ENCODE measurements at places on chromosomes 16 and 17.

GRCh38 chr17:67993153-67993997 is 2.9 kb downstream of the C17orf58 start:
- H3K4me1 ChIP-seq: no peaks in the 10 kb centered on the region
- H3K36me3 ChIP-seq: no peaks in the 10 kb centered on the region
- H3K27me3 ChIP-seq: peaks cover 21% of the 10 kb centered on the region
- peak overlapping the region; percentile 81 for H3K27ac ChIP-seq
- peak overlapping the region; percentile 89 for H3K4me3 ChIP-seq

DNA sequence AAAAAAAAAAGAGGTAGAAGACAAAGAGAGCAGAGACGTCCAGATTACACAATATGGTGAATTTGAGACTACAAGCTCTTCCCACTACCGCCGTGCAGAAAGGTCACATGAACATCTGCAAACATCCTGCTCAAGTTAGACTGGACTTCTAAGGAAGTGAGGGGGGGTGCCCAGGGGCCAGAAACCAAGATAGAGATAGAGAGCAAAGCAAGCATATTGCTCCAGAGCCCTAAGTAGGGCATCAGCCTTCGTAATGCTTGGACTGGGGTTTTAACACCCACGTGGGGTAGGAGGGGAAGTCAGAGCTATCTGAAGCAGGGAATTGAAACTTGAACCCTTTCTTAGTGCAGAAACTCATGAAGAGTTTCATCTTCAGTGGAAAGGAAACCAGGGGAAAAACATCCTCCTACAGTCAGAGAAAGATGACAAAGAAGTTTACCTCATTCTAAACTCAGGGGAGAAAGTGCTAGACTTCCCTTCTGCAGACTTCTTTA is 8.7 kb downstream of the CLEC19A start:
- DNase-seq: peak; percentile 84
- H3K27me3 ChIP-seq: no peaks in the 10 kb centered on the region
- H3K4me1 ChIP-seq: peaks cover 9% of the 10 kb centered on the region
- no peak overlapping the region for H3K4me3 ChIP-seq
- no peak overlapping the region for H3K27ac ChIP-seq

DNA sequence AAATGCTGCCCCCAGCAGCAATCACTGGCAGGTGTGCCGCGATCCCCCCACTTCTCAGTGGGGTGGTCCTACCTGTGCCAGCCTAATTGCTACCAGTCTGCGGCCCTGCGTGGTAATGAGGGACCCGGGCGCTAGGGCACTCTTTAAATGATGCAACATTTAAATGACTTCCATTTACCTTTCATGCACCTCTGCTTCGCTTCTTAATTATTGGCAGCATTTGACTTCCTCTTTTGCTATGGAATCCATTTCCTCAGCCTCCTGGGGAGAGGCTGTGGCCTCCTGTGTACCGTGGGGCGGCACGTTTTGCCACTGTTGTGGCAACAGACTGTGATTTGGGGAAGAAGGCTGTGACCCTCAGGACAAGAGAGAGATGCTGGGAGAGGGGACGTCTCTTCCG is 86.1 kb downstream of the RPA1 start:
- H3K4me3 ChIP-seq: no peak overlapping the region
- no peaks in the 10 kb centered on the region for H3K36me3 ChIP-seq
- no peaks in the 10 kb centered on the region for H3K4me1 ChIP-seq
- no peak overlapping the region for H3K27ac ChIP-seq

DNA sequence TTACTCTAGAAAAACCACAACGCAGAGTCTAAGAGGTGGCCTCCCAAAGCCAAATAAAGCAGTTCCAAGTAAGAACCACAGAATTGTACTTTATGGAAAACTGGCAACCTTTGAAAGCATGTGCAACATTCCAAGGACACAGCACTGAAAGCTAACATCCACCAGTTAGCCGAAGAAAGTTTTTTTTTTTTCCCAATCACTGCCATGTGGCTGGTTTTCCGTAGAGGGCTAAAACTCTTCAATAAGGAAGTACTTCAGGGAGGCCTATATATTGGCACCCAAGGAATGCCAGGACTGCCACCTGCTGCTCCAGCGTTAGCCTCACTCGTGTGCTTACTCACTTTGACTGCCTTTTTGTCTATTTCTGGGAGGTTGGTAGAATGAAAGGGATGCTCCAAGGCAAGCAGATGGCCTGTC is 25.2 kb downstream of the CEP95 start:
- H3K4me1 ChIP-seq: no peaks in the 10 kb centered on the region
- H3K27me3 ChIP-seq: no peaks in the 10 kb centered on the region
- H3K27ac ChIP-seq: no peak overlapping the region
- H3K4me3 ChIP-seq: no peak overlapping the region
- peaks cover 5% of the 10 kb centered on the region for H3K36me3 ChIP-seq

DNA sequence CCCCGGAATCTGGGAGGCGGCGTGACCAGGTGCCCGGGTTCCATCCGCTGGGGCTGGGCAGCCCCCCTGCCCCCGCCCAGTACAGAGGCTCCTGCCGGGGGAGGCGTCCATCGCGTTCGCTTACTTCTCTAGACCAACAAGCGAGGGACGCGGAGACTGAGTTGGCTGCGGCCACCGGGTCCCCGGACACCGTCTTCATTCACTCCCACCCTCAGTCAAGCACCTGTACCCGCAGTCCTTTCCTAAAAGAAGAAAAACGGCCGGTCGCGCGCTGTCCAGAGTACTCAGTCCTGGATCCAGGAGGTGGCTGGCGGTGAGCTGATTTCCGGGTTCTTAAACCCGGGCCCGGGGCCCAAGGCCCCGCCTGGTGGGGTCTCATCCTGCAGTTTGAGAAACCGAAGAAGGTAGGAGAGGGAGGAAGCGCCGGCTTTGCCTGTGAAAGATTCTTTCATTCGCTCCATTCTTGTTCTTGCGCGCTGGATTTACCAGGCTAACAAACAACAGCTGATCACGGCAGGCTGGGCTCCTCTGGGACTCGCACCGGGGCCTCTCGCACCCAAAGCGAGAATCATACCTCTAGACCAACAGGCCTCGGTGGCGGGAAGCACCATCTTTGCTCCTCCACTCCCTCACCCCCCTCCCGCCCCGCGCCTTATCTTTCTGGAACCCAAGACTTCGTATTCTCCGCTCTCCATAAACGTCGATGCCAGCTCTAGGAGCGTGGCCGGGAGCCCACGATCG is 17.4 kb upstream of the OR1F1 start:
- peaks cover 24% of the 10 kb centered on the region for H3K4me1 ChIP-seq
- H3K27me3 ChIP-seq: peaks cover 64% of the 10 kb centered on the region
- no peak overlapping the region for H3K4me3 ChIP-seq
- no peak overlapping the region for H3K27ac ChIP-seq
- no peaks in the 10 kb centered on the region for H3K36me3 ChIP-seq
- DNase-seq: no peak

GRCh38 chr17:66302761-66303626 is 581 bp downstream of the PRKCA start:
- no peak overlapping the region for H3K27ac ChIP-seq
- H3K36me3 ChIP-seq: no peaks in the 10 kb centered on the region
- DNase-seq: peak; percentile 50
- no peaks in the 10 kb centered on the region for H3K27me3 ChIP-seq
- 0 out of 2 replicates have a peak, but pooled peaks cover 12% of the 10 kb centered on the region for H3K4me1 ChIP-seq
- H3K4me3 ChIP-seq: peak overlapping the region; percentile 78

DNA sequence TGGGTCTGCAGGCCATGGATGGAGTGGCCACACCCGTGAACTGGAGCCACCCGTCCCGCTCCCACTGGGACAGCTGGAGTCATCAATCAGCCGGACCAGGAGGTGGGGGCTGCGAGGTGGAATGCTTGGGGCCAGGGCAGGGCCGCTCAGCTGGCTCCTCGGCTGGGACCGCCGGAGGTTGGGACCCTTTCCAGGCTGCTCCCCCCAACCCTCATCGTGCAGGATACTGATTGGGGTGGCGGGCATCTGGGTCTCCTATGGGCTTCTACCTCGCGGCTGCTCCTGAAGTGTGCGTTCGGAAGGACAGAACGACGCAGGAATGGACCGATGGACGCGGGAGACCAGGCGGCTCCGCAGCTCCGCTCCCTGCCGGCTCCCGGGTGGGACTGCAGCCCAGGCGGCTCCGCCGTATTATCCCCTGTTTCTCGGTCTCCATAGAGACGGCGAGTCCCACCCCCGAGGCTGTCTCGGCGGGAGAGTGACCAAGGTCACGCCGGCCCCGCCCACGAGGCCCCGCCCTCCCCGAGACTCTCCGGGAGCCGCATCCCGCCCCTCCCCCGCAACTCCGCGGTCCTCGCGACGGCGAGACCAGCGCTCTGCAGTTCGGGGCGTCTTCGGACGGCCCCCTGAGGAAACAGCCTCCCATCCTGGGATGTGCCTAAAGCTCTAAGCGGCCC is at the start of gene TPPP3:
TPPP3 (minus strand) TSS at position 388 of the 677 bp plus-strand sequence. CDS start 2,387 bp downstream, outside the sequence.
- H3K27me3 ChIP-seq: peaks cover 36% of the 10 kb centered on the region
- no peak within 1 kb of the TSS for H3K4me3 ChIP-seq
- H3K36me3 ChIP-seq: no peaks in the 10 kb centered on the region
- H3K4me1 ChIP-seq: no peaks in the 10 kb centered on the region
- H3K27ac ChIP-seq: no peak within 1 kb of the TSS

DNA sequence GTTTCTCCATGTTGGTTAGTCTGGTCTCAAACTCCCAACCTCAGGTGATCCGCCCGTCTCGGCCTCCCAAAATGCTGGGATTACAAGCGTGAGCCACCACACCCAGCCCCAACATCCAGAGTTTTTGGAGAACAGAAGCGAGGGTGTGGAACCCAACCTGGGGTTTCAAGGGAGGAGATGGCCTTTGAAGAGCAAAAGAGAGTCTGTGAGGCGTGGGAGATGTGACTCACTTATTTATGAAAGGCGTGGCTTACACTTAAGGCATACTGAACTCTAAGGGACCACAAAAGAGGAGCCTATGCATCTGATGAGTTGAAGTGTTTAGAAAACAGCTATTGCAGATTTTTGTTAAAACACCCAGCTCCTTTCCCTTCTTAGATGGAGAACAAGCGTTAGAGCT is 18.9 kb downstream of the ARSG start:
- no peak overlapping the region for H3K4me3 ChIP-seq
- no peak for DNase-seq
- no peak overlapping the region for H3K27ac ChIP-seq
- no peaks in the 10 kb centered on the region for H3K36me3 ChIP-seq

GRCh38 chr17:7406235-7406825 is 1.3 kb upstream of the NLGN2 start:
- peaks cover 50% of the 10 kb centered on the region for H3K27me3 ChIP-seq
- no peak overlapping the region for H3K4me3 ChIP-seq
- H3K36me3 ChIP-seq: no peaks in the 10 kb centered on the region

DNA sequence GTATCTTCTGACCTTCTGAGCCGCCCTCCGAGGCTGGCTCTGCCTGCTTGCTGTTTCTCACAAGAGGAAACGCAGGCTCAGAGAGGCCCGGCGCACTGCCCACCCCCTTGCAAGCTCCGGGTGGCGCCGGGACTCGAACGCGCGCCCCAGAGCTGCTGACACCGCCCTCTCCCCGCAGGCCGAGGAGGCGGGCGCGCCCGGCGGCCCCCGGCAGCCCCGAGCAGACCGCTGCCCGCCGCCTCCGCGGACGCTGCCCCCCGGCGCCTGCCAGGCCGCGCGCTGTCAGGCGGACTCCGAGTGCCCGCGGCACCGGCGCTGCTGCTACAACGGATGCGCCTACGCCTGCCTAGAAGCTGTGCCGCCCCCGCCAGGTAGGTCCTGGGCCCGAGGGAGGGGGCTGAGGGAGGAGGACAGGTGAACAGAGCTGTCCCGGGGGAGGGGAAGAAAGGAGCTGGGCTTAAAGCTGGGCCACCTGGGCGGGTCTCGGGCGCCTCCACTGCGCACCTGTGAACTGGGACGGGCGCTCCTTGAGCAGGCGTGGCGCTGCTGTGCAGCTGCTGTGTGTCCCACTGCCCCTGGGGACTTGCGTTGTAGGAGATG is 18.2 kb downstream of the WFDC1 start:
- no peak for DNase-seq
- no peak overlapping the region for H3K27ac ChIP-seq
- no peak overlapping the region for H3K4me3 ChIP-seq
- no peaks in the 10 kb centered on the region for H3K36me3 ChIP-seq
- H3K27me3 ChIP-seq: peaks cover 43% of the 10 kb centered on the region

DNA sequence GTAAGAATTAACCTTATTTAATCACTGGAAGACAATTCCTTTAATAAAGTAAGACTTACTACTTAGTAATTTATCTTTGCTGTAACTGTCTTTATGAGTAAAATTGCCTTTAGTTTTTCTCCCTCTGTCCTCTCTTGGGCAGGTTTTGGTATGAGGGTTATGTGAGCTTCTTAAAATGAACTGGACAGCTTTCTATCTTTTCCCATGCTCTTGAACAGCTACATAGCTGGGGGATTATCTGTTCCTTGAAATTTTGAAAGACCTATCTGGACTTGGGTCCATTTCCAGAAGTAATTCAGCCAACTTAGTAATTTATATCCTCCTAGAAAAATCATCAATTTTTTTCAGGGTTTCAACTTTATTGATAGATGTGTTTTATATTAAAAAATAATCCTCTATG is 3.6 kb upstream of the MYH1 start:
- no peak overlapping the region for H3K4me3 ChIP-seq
- H3K4me1 ChIP-seq: no peaks in the 10 kb centered on the region
- no peak overlapping the region for H3K27ac ChIP-seq
- DNase-seq: no peak
- no peaks in the 10 kb centered on the region for H3K27me3 ChIP-seq

DNA sequence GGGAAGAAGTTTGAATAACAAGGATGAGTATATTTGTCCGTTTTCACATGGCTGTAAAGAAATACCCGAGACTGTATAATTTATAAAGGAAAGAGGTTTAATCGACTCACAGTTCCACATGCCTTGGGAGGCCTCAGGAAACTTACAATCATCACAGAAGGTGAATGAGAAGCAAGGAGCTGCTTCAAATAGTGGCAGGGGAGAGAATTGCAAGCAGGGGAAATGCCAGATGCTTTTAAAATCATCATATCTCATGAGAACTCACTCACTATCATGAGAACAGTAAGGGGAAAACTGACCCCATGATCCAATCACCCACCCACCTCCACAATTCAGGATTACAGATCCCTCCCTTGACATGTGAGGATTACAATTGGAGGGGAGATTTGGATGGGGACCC is 212.8 kb upstream of the CDH8 start:
- no peak overlapping the region for H3K27ac ChIP-seq
- H3K4me3 ChIP-seq: no peak overlapping the region
- H3K4me1 ChIP-seq: no peaks in the 10 kb centered on the region
- no peak for DNase-seq
- no peaks in the 10 kb centered on the region for H3K36me3 ChIP-seq

- peak overlapping the region; percentile 5 for H3K27ac ChIP-seq
- no peak overlapping the region for H3K4me3 ChIP-seq
- peak; percentile 53 for DNase-seq
- H3K27me3 ChIP-seq: no peaks in the 10 kb centered on the region
- H3K36me3 ChIP-seq: no peaks in the 10 kb centered on the region
These were observed 18.2 kb upstream of the RASL10B start for GRCh38 chr17:35713069-35713728.

- no peak overlapping the region for H3K4me3 ChIP-seq
- no peak overlapping the region for H3K27ac ChIP-seq
- no peaks in the 10 kb centered on the region for H3K27me3 ChIP-seq
- DNase-seq: no peak
These were observed 8.3 kb downstream of the ABCC3 start for GRCh38 chr17:50642722-50643656.

- DNase-seq: peak; percentile 86
- peaks cover 79% of the 10 kb centered on the region for H3K4me1 ChIP-seq
- peak overlapping the region; percentile 68 for H3K4me3 ChIP-seq
These were observed 10.5 kb upstream of the TSPOAP1 start for GRCh38 chr17:58338841-58339754.

GRCh38 chr16:27237219-27238015 is 31.2 kb downstream of the NSMCE1 start:
- H3K4me1 ChIP-seq: peaks cover 9% of the 10 kb centered on the region
- no peak for DNase-seq
- H3K4me3 ChIP-seq: no peak overlapping the region
- no peaks in the 10 kb centered on the region for H3K36me3 ChIP-seq
- no peak overlapping the region for H3K27ac ChIP-seq
